Hepatocyte (in vitro differentiated cells): ENCODE measurements at places on chromosomes 1 and 21.

DNA sequence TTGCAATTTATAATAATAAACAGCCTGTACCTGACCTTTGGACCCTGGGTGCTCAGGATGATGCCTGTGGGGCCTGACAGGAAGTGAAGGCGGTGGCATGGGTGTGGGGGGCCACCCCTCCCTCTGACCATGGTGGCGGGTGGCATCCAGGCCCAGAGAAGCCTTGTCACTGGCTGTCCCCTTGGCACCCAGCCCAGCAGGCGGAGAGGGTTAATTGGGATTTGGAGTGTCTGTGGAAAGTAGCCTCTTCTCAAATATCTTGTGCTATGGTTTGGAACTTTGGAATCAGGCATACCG, 20.5 kb downstream of the SOX13 start:
- peak; percentile 77 for DNase-seq
- H3K36me3 ChIP-seq: no peaks in the 10 kb centered on the region
- H3K4me3 ChIP-seq: no peak overlapping the region
- peaks cover 33% of the 10 kb centered on the region for H3K4me1 ChIP-seq
- H3K27ac ChIP-seq: peak overlapping the region; percentile 93

GRCh38 chr1:150371110-150371509, 7.2 kb downstream of the RPRD2 start:
- no peak for DNase-seq
- peaks cover 25% of the 10 kb centered on the region for H3K4me1 ChIP-seq
- no peaks in the 10 kb centered on the region for H3K36me3 ChIP-seq
- H3K27me3 ChIP-seq: no peaks in the 10 kb centered on the region
- peak overlapping the region; percentile 66 for H3K27ac ChIP-seq

DNA sequence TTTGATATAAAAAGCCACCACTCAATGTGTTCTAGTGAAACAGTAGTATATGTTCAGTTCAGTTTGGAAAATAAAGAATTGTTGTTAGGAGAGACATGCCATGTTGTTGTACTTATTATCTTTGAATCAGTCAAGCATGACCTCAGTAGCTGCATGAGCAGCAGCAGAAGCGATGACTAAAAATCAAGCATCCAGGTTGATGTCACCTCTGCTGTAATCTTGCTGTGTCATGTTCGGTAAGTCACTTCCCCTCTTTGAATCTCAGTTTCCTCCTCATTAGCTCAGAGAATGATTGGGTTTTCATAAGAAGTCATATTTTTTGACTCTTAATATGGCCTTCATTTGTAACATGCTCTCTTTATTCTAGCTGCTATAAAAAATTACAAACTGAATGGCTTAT, 428.4 kb upstream of the B3GALT2 start:
- DNase-seq: no peak
- no peak overlapping the region for H3K4me3 ChIP-seq
- H3K27ac ChIP-seq: no peak overlapping the region

DNA sequence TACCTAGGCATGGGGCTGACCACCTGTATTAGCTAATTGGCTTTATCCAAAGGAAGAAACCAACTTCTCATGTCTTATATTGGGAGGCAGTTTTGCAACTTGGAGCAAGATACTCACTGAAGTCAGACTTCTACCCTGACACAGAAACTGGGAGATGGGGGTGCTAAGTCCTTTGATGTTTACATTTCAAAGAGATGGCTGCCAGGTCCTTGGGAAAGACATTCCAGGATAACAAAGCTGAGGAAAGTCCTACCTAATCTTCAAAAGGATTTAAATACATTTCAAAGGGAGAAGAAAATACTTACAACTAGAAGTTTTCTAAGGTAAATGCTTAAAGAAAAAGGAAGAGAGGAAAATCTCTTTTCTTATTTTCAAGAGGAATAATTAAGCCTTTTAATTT, 62.1 kb downstream of the FH start:
- no peaks in the 10 kb centered on the region for H3K27me3 ChIP-seq
- H3K4me3 ChIP-seq: no peak overlapping the region
- no peak for DNase-seq
- no peaks in the 10 kb centered on the region for H3K36me3 ChIP-seq

DNA sequence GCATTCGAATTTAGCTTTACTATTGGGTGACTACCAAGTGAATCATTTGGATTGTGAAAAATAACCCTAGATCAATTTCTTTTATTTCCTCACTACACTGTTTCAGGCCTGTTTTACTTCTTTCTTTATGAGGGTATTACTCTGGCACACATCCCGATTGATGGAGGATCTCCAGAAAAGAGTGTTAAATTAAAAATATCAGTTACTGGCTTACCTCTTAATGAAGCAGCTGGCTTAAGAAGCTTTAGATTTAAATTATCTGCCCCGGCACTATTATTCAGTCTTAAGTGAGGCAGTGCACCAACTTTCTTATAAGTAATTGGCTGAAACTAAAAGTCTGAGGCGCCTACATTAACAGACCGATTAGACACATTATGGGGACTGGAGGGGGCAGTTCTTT, 1097.4 kb downstream of the TTLL7 start:
- no peaks in the 10 kb centered on the region for H3K27me3 ChIP-seq
- no peak overlapping the region for H3K27ac ChIP-seq
- no peak overlapping the region for H3K4me3 ChIP-seq

GRCh38 chr1:10862743-10863335, 66.4 kb upstream of the CASZ1 start:
- peaks cover 29% of the 10 kb centered on the region for H3K27me3 ChIP-seq
- H3K4me3 ChIP-seq: no peak overlapping the region
- H3K36me3 ChIP-seq: no peaks in the 10 kb centered on the region
- no peak overlapping the region for H3K27ac ChIP-seq
- DNase-seq: no peak

GRCh38 chr1:224251741-224252146, 68.7 kb downstream of the DEGS1 start:
- no peaks in the 10 kb centered on the region for H3K36me3 ChIP-seq
- no peak for DNase-seq
- H3K27ac ChIP-seq: no peak overlapping the region
- H3K27me3 ChIP-seq: no peaks in the 10 kb centered on the region
- no peaks in the 10 kb centered on the region for H3K4me1 ChIP-seq

DNA sequence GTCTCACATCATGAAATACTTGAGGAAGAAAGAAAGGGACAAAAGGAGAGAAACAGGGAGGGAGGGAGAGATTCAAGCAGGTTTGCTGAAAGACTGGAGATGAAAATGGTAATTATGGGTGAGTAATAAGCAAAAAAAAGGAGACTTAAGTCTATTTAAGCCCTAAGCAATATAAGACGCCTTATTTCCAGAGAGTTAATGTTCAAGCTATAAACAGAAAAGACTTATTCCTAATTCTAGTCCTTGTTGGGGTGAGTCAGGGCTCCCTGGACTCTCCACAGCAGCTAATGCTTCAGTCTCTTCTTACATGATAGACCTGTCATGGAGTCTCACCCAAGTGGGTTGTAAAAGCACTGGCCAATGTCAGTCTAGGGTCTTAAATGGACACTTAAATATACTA, 619.2 kb downstream of the SMYD3 start:
- DNase-seq: no peak
- H3K27ac ChIP-seq: no peak overlapping the region
- H3K27me3 ChIP-seq: no peaks in the 10 kb centered on the region
- no peaks in the 10 kb centered on the region for H3K4me1 ChIP-seq

- no peaks in the 10 kb centered on the region for H3K36me3 ChIP-seq
- DNase-seq: no peak
- no peaks in the 10 kb centered on the region for H3K27me3 ChIP-seq
These were observed 197.1 kb upstream of the PBX1 start for GRCh38 chr1:164361927-164362326.

DNA sequence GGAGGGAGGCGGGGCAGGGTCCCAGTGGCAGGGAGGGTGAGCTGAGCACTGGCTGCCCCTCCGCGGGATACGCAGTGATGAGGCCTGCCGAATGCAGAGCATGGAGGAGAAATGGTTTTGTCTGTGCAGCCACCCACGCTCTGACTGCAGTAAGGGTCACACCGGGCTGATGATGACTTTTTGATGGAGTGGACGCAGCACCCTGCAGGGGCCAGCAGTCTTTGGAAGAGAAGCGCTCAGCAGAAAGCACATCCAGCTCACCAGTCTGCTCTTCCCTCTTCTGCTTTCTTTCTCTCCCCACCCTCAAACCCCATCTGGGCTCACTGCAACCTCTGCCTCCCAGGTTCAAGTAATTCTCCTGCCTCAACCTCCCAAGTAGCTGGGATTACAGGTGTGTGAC, 61.9 kb upstream of the ATP1A1 start:
- H3K4me3 ChIP-seq: no peak overlapping the region
- peaks cover 22% of the 10 kb centered on the region for H3K4me1 ChIP-seq
- peak overlapping the region; percentile 75 for H3K27ac ChIP-seq

- no peaks in the 10 kb centered on the region for H3K27me3 ChIP-seq
- no peaks in the 10 kb centered on the region for H3K36me3 ChIP-seq
- no peak overlapping the region for H3K4me3 ChIP-seq
- no peak overlapping the region for H3K27ac ChIP-seq
These were observed 10.9 kb upstream of the DPT start for GRCh38 chr1:168739908-168740307.

GRCh38 chr1:17700945-17701810, 54.0 kb upstream of the ACTL8 start:
- H3K27me3 ChIP-seq: no peaks in the 10 kb centered on the region
- H3K36me3 ChIP-seq: no peaks in the 10 kb centered on the region

DNA sequence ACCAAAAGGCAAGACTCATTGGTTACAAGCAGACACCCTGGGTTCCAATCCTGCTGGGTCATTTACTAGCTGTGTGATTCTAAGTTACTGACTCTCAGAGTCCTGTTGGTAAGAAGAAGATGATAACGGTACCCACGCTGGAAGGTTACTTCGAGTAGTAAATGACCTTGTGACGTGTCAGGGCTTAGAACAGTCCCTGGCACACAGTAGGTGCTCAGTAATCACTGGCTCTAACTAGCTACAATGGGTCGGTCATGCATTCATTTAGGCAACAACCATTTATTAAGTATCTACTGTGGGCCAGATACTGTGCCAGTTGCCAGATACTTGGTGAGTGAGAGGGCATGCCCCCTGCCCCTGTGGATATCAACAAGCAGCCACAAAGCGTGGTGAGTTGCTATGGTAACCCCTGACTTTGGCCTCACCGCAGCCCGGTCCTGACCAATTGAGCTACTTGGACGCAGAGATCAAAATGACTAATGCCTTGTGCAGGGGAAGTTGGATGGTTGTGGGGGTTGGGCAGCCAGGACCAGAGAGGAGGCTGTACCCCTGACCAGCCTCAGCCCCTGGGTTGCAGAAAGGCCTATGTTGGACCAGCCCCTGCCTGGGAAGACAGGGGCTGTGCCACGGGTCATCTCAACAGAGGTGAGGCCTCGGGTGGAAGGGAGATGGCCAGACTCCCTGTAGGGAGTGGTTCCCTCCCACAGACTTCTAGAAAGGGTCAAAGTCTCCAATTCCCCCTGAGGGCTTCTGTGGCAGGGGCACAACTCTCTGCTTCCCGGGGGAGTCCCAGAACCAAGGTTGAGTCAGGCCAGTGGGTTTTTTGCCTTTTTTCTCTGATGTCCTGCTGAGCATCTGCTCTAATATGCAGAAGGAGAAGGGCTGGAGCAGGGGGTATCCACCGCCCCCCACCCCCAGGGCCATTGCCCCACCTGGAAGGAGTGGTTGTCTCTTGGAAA, 16.0 kb downstream of the DHRS3 start:
- no peak overlapping the region for H3K27ac ChIP-seq
- H3K4me3 ChIP-seq: no peak overlapping the region
- no peaks in the 10 kb centered on the region for H3K36me3 ChIP-seq
- H3K27me3 ChIP-seq: no peaks in the 10 kb centered on the region
- H3K4me1 ChIP-seq: peaks cover 52% of the 10 kb centered on the region

DNA sequence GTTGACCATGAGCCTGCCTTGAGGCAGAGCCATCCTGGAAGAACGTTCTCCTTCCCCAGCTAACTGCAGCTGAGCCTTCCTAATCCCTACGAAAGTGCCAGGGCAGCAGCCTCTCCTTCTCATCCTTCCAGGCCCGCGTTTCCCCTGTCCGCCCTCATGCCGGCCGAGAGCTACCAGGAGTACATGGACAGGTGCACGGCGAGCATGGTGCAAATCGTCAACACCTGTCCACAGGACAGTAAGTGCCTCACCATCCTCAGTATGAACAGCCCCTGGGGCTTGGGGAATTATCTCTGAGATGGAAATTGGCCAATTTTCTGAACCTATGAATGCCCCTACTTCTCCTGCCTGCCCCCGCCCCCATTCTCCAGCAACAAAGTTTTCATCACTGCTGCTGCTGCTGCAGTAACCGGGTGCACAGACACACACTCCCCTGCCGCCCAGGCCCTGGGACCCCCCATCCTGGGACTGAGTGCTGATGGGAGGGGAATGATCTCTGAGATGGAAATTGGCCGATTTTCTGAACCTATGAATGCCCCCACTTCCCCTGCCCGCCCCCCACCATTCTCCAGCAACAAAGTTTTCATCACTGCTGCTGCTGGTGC, 39.6 kb downstream of the UBASH3A start:
- no peaks in the 10 kb centered on the region for H3K4me1 ChIP-seq
- no peak overlapping the region for H3K4me3 ChIP-seq
- no peaks in the 10 kb centered on the region for H3K36me3 ChIP-seq
- H3K27me3 ChIP-seq: no peaks in the 10 kb centered on the region
- no peak overlapping the region for H3K27ac ChIP-seq

DNA sequence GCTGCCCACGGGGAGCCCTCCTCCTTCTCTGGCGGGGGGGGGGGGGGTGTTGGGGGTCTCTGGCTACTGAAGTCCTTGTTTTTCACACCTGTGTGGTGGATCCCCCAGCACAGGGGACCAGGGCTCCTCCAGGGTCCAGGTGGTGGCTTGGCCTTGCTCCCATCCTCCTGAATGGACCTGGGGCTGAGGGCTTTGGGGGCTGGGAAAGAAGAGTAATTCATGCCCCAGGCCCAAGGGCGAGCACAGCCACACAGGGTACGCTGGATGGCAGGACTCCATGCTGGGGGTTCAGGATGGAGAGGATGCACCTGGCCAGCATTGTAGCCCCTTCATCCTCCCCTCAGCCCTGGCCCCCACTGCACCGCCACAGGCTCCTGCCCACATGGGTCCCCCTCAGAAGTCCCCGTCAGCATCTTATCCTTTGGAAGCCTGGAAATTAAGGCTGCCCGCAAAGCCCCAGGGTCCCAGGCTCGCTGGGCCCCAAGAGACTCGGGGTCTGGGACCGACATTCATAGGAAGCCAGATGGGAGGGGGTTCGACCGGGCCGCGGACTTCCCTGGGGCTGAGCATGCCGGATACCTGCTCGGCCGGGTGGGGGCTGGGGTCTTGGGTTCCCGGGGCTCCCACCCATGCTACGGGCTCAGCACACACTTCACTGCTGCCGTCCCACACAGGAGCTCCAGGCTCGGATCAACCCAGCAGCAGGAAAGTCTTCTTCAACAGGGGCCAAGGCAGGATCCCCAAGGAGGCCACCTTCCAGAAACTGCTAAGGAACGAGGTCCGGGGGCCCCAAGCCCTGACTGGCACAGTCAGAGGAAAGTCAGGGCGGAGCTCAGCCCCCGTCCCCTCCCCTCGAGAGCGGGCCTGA, 49.0 kb upstream of the ACTRT2 start:
- H3K27me3 ChIP-seq: no peaks in the 10 kb centered on the region
- H3K27ac ChIP-seq: no peak overlapping the region
- no peaks in the 10 kb centered on the region for H3K36me3 ChIP-seq
- no peaks in the 10 kb centered on the region for H3K4me1 ChIP-seq
